ENCODE measurements at places on chromosomes 6 and 20.

DNA sequence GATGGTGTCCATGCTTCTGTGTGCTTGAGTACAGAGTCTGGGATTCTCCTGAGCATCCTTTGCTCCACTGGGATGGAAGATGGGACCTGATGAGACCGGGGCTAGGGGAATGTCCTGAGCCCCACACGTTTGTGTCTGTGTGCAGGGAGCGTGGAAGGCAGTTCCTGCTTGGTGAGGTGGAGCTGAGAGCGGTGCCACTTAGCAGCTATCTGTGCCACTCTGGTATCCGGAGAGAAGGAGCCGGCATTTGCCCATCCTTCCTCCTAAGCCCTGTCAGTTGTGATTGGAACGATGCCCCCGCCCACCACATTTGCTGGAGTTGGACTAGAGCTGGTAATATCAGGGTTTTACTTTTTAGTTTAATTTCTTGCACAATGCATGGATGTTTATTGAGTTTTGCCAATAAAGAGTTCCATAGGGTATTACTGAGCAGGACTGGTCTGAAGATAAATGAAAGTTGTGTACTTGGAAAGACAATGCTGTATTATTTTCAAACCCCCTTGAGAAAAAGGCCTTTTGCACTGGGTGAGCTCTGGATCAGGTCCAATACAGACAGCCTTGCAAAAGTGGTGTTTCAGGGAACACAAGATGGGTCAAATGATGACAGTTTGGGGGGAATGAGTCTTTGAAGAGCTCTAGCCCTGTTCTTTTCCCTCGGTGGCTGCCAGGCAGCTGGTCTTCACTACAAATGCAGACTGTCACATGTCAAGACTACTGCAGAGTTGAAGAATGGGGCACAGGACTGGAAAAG lies 130.8 kb downstream of the SYCP2 start:
- peak; percentile 35 for DNase-seq

GRCh38 chr6:105987516-105987915 lies 98.6 kb upstream of the PRDM1 start:
- no peak for DNase-seq

DNA sequence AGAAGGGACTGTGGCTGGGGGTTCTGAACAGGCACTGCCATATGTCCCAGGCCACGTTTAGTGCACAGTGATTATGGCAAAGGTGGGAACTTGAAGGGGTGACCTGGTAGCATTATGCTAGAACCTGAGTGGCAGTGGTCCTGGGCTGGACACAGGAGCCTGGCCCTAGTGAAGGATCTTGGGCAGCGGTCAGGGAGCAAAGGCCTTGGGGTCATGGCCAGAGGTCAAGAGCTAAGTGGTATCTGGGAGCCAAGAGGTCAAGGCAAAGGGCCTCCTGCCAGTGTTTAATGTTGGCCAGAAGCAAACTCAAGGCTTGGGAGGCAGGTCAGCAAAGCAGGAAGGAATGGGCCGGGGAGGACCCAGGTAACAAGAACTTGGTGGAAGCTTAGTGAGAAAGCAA lies 254.5 kb downstream of the CDH26 start:
- DNase-seq: no peak

DNA sequence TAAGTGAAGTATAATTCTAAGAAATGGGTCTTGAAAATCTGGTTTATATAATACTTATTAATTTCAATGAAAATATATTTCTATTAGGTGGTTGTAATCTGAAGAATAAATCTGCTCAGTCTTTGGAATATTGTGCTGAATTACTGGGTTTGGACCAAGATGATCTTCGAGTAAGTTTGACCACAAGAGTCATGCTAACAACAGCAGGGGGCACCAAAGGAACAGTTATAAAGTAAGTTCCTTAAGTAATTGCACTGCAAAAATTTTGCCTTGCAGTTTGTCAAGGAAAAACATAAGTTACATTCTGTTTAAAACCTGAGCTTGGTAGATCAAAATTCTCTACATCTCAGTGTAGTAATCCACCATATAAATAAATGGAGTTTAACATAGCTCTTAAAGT lies 106.0 kb downstream of the MYO6 start:
- no peak for DNase-seq

GRCh38 chr6:135054226-135054568 lies 425 bp downstream of the HBS1L start:
- DNase-seq: no peak

DNA sequence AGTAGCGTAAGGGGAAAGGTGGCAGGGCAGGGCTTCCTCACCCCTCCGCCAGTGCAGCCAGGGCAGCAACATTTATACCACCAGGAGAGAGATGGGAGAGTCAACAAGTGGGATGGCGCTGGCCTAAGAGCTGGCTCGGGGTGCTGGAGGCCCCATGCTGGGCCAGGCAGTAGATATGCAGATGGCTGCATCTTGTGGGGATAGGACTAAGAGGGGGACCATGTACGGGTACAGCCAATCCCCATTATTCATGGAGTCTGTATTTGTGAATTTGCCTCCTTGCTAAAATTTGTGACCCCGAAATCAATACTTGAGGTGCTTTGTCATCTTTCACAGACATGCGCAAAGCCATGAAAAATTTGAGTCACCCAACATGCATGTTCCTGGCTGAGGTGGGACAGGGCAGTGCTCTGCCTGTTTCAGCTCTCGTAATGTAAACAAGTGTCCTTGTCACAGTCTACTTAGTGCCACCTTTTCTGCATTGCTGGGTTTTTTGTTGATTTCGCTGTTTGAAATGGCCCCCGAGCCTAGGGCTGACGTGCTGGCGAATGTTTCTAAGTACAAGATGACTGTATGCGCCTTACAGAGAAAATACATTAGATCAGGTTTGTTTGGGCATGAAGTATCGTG lies 27.5 kb upstream of the TAF8 start:
- DNase-seq: no peak

- DNase-seq: no peak
These were observed 97.8 kb upstream of the PCSK2 start for GRCh38 chr20:17129089-17129488.

DNA sequence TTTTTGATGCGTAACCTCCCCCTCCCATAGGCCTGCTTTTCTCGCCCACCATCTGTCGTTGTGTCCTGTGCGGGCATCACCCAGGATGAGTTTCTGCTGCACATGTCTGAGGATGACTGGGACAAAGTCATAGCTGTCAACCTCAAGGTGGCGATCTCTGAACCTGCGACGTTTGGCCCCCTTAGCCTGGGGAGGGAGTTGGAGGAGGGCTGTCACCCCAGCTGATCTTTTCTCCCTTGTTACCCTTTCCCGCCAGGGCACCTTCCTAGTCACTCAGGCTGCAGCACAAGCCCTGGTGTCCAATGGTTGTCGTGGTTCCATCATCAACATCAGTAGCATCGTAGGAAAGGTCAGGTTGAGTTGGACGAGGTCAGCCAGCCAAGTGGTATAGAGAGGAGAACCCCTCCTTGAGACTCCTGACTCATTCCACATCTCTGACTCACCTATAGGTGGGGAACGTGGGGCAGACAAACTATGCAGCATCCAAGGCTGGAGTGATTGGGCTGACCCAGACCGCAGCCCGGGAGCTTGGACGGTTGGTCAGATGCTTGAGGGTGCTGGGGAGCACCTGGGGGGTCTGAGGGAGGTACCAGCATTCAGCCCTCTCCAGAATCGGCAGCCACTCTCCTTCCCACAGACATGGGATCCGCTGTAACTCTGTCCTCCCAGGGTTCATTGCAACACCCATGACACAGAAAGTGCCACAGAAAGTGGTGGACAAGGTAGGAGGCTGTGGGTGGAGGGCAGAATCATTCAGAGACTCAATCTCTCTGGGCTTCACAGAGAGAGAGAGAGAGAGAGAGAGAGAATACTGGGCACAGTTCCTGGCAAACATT lies 954 bp downstream of the HSD17B8 start:
- DNase-seq: no peak

- DNase-seq: no peak
These were observed 105.4 kb downstream of the PDE10A start for GRCh38 chr6:165557674-165558073.

DNA sequence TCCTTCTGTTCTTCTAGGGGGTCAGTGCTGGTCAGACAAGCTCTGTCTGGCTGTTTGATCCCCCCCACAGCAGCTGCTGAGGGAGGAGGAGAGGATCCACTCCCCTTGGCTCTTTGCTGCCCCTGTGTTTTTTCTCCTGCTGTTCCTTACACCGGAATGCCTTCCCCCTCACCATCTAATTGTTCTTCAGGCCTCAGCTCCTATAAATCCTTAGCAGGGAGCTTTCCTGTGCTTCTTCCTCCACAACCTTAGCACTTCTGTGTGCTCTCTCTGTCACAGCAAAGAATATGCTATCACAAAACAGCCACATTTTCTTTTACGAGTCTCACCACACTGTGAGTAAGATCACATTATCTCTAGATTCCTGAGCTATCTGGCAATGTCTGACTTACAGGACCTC lies 196.6 kb downstream of the OTOR start:
- no peak for DNase-seq

DNA sequence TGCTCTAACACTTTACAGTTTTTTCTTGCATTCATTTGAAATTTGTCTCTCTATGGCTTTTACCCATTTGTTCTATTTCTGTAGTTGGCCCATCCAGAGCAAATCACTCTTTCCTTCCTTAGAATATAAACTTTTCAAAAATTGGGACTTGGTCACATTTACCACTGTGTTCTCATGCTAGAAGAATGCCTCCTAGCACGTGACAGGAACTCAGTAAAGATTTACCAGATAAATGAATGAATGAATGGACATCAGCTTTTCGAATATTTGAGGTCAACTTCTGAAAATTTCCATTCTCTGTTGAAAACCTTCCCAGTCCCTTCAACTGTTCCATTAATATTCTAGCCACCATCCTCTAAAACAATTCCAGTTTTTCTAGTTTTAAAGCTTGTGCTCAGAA lies 294.5 kb downstream of the CD83 start:
- DNase-seq: no peak

- DNase-seq: no peak
These were observed 108.8 kb upstream of the RAB32 start for GRCh38 chr6:146434732-146435390.

All from dorsolateral prefrontal cortex (tissue), 122 donors.